ENCODE measurements at places on chromosomes 7 and 10. TPM values are rescaled to one million over a fixed set of nuclear protein-coding genes. Genes with fewer than 3 reads are reported as not detected.

DNA sequence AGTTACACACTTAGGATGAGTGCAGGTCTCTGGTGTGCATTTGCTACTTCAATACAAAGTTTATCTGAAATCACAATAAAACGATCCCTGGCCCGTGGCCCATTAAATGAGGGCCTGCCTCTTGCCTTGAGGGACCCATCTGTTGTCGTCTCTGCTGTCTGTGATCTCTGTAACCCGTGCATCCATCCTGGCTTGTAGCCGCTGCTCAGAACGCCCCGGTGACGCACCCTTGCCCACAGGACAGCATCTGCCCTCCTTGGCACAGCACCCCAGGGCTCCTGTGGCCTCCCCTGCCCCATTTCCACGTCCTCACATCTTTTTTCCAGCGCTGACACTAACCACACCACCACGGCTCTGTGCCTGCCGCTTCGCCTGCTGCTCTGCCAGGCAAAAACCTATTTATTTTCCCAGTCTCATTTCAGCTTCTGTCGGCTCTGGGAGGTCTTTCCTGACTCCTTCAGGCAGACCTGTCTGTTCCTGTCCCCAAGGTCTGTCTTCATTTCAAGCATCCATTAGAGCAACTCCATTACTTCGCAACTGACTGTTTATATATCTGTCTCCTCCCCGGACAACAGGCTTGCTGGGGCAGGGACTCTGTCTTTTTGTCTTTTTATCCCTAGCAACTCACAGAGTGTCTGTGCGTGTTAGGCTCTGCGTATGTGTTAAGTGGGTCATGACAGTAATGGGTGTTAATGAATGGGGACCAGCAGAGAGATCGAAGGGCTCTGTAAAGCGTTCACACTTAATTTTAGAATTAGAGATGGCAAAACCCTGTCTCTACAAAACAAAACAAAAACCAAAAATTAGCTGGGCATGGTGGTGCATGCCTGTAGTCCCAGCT is 16.4 kb downstream of the CARD11 start:
- H3K27me3 ChIP-seq = no peaks in the 10 kb centered on the region
- H3K36me3 ChIP-seq = peaks cover 7% of the 10 kb centered on the region
- DNase-seq = no peak
- H3K27ac ChIP-seq = no peak overlapping the region
- H3K4me1 ChIP-seq = peaks cover 24% of the 10 kb centered on the region
- H3K4me3 ChIP-seq = no peak overlapping the region

DNA sequence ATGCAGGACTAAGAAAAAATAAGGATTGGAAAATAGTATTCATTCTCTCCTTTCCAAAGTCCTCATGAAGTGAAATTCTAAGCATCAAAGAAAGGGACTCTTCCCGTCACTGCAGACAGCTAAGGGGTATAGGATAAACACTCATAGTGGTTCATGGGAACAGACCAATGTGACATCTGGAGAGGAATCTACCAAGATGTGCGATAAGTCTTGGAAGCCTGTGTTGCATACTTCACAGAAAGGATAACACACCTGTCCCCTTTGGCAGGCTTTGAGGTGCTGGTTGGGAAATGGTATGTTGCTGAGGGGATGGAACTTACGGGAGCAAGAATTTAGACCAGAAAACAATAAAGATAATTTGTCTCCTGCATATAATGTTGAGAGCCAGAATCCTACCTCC is 248.1 kb downstream of the ARHGAP21 start:
- H3K4me3 ChIP-seq = no peak overlapping the region
- H3K27me3 ChIP-seq = no peaks in the 10 kb centered on the region
- no peaks in the 10 kb centered on the region for H3K36me3 ChIP-seq

DNA sequence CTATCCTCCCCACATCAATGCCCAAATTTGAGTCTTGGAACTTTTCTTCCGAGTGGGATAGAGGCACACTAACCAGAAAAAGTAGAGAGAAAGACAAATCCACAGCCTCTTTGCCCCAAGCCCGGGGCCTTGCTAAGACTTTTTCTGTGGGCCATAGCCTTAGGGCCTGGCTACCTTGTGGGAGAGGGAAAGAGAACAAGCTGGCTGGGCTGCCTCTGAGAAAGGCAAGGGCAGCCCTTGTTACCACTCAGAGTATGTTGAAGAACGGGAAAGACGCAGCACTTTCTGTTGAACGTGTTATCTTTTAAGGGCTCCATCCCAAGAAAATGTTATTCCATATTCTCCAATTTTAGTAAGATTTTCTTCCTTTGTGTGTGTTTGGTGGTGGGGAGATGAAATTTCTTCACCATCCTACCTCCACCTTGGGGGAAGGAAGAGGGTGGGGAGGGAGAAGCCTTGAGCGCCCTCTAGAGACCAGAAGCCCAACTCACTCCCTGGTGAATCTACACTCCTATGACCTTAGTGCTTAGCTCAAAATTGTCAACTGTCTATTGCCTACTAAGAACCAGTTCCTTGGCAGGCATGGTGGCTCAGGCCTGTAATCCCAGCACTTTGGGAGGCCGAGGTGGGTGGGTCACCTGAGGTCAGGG is 3.9 kb upstream of the NRF1 start:
- H3K27me3 ChIP-seq = no peaks in the 10 kb centered on the region
- no peak overlapping the region for H3K4me3 ChIP-seq
- H3K36me3 ChIP-seq = no peaks in the 10 kb centered on the region
- H3K4me1 ChIP-seq = peaks cover 12% of the 10 kb centered on the region

GRCh38 chr7:111107579-111107978 is 16.7 kb downstream of the LRRN3 start:
- DNase-seq = no peak
- no peaks in the 10 kb centered on the region for H3K36me3 ChIP-seq
- no peaks in the 10 kb centered on the region for H3K27me3 ChIP-seq
- H3K4me1 ChIP-seq = no peaks in the 10 kb centered on the region
- H3K4me3 ChIP-seq = no peak overlapping the region

- DNase-seq = no peak
- no peak overlapping the region for H3K27ac ChIP-seq
- H3K27me3 ChIP-seq = no peaks in the 10 kb centered on the region
- H3K4me3 ChIP-seq = no peak overlapping the region
- H3K36me3 ChIP-seq = no peaks in the 10 kb centered on the region
These were observed 258.9 kb downstream of the KCNMA1 start for GRCh38 chr10:77378366-77379349.

- H3K4me1 ChIP-seq = no peaks in the 10 kb centered on the region
- H3K27ac ChIP-seq = no peak overlapping the region
- no peaks in the 10 kb centered on the region for H3K27me3 ChIP-seq
- H3K36me3 ChIP-seq = no peaks in the 10 kb centered on the region
These were observed 1055.1 kb downstream of the KCNMA1 start for GRCh38 chr10:76582531-76582930.

DNA sequence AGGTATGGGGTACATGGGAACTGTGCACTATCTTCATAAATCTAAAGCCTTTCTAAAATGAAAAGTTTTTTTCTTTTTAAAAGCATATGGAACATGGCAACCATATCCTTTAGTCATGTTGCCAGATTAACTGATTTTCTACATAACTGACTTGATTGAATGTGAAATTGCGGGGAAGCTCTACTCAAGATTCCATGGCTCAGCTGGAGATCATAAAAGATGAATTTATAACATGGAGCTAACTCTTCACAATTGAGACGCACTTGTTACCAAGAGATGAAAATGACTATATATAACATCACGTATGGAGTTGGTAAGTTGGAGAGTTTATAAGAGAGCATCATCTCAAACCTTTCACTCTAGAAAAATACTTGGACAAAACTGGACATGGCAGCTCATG is 190.2 kb upstream of the MYO3A start:
- H3K36me3 ChIP-seq = no peaks in the 10 kb centered on the region
- H3K27me3 ChIP-seq = no peaks in the 10 kb centered on the region
- H3K4me1 ChIP-seq = no peaks in the 10 kb centered on the region
- no peak overlapping the region for H3K27ac ChIP-seq
- no peak for DNase-seq

GRCh38 chr7:16741676-16742075 is 11.9 kb upstream of the TSPAN13 start:
- DNase-seq = no peak
- no peaks in the 10 kb centered on the region for H3K36me3 ChIP-seq
- H3K27ac ChIP-seq = no peak overlapping the region
- H3K4me1 ChIP-seq = no peaks in the 10 kb centered on the region

GRCh38 chr10:122148876-122149560 is 122.1 kb upstream of the BTBD16 start:
- no peak for DNase-seq
- no peak overlapping the region for H3K27ac ChIP-seq
- no peaks in the 10 kb centered on the region for H3K27me3 ChIP-seq
- no peak overlapping the region for H3K4me3 ChIP-seq
- H3K4me1 ChIP-seq = no peaks in the 10 kb centered on the region

Gene ADAM8
- polyA plus RNA-seq = 97.8 TPM

Gene FAM25A
- not detected for polyA plus RNA-seq

Gene ZNF853
- 0.34 TPM for polyA plus RNA-seq

Gene IGFBP3
- 12.9 TPM for polyA plus RNA-seq

Gene ARMH3
- polyA plus RNA-seq = 28.7 TPM

Measured in CD4-positive, alpha-beta memory T cell (primary cell).